GM13977 (cell line): ENCODE measurements at places on chromosomes 1 and 21.

DNA sequence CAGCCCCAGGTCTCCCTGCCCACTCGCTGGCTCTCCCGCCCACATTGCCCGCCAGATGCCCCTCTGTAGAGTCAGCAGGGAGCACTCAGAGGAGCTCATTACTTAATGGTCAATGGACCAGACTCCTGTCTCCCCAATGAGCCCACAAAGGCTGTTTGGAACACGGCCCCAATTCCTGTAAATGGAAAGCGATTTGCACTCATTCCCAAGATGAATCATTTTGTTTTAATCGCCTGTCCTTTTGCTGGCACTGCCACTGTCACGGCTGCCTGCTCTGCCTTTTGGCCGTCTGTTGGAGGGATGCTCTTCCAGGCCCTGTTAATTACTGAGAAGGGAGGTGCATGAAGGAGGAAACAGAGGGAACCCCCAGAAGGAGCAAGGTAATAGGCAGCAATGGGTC lies 44.8 kb upstream of the ATP2B4 start:
- DNase-seq: no peak

DNA sequence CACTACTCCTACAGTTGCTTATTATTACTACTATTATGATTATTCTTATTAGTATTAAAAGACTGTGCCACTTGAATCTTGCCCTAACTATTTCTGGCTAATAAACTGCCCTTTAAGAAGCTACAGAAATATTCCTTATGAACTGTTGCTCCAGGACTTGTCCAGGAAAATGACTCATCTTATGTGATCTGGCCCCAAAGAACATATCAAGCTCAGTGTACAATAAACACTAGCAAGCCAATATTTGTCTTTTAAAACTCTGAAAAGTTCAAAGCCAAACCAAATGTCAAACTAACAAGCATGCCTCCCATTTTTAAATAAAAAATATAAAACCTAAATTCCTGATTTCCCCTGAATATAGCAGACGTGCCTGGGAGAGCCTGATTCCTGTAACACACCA lies 88.7 kb upstream of the SIM2 start:
- DNase-seq: no peak

DNA sequence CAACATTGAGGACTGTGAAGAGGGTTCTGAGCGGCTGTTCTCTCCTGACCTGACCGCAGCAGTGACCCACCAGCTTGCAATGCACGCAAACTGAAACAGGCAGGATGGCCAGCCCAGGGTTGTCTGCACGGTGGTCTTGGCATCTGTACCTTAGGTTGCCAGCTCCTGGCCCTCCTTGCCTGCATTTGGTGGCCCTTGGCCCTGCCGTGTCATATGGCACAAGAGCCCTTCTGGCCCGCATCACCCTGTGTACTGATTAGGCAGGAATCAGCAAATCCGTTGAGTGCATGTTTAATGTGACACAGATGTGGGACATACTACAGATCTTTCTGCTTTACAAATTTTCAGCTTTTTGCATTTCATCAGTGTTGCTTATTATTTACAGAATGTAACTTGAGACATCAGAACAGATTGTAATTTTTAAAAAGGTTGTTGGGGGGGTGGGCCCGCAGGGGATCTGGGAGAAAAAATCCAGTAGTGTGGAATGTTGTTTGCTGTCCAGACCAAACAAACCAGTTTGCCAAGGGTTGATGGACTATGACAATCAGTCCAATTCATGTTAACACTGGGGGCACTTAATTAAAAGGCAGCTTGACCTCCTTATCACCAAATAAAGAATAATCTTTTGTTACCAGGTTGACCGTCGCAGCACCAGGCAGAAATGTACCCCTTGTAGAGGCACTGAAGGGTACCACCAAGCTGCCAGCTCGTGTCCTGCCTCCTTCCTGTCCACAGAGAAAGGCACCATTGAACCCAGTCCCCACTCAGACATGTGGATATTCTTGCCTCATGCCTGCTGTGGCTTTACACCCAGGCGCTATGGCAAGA lies 132.6 kb downstream of the DHRS3 start:
- DNase-seq: no peak

GRCh38 chr1:150464422-150464826 lies 22.8 kb upstream of the TARS2 start:
- DNase-seq: peak; percentile 79

DNA sequence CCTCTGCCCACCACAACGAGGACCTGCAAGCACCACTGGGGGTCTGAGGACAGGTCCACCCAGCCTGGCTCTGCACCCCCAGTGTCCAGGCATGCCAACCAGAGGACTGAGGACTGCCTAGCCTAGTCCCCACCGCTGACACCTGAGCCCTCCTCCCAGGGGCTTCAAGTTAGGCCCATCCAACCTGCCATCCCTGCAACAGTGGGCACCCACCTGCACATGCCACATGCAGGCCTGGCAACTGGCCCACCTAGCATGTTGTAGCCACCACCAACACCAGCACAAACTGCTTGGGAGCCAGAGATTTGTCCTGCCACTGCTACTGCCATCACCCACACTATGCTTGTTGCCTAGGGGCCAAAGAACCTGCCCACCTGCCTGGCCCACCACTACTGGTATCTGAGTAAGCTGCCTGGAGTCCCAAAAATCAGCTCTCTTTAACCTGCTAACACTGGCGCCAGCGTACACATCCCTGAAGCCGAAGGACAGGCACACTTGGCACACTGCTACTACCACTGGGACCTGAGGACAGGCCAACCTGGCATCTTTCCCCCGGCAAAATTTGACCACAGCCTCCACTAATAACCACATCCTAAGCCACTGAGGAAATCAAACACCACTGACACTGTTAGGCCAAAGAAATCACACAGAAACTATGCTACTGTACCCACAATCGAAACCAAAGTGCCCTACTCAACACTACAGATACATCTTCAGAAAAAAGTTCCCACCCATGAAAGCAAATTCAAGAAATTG lies 61.5 kb downstream of the PSMG1 start:
- no peak for DNase-seq

GRCh38 chr1:67688526-67689219 lies 3.7 kb downstream of the GADD45A start:
- DNase-seq: no peak

- DNase-seq: no peak
Measured at GRCh38 chr1:59481881-59482505, 185.1 kb downstream of the FGGY start.

GRCh38 chr1:192516776-192517297 lies 58.7 kb upstream of the RGS1 start:
- DNase-seq: peak; percentile 56

DNA sequence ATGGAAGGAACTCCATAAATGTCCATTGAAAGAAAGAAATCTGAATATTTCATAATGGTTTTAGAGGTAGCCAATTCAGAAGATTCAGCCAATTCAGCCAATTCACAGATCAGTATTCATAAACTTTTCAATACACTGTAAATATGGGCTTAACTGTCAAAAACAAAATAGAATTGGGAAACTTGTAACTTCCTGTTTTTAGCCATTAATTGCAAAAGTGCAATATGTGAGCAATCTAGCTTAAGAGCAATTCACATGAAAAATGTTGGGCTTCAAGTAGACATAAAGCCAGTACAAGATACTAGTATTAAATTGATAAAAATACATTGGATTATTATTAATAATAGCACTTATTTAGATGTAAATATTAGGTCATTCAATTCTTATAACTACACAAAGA lies 27.5 kb upstream of the PLPPR4 start:
- no peak for DNase-seq

DNA sequence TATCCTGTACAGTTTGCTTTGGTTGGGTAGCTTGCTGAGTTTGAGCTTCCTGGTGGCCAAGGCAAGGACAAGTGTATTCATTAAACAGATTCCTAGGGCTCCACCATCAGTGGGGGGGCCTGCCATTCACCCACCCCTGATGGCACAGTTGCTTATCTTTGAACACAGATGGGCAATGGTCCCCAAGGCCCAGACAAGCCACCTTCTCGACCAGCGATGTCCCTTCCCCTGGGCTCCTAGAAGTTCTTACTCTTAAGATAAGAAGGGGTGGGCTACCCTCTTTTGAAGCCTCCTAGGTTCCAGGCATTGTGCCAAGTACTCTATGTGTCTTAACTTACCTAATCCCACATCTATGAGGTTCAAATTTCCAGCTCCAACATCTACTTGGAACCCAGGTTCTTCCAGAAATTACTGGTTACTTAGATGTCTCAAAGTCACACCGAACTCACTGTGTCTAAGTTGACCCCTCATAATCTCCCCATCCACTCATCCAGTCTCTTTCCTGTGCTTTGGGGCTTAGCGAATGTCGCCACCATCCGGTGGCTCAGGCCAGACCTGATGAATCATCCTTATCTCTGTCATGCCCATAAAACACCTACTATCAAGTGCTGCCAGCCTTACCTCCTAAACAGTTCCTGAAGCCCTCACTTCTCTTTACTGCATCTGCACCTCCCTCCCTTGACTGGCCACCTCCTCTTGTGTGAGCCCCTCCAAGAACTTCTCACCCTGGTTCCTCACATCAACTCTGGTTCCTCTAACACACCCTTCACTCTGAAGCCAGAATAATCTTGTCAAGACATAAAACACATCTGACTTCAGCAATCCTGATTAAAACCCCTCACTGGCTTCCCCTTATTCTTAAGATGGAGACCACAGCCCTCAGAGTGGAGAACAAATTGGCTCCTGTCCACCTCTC lies 50.1 kb downstream of the KLHDC7A start:
- no peak for DNase-seq

DNA sequence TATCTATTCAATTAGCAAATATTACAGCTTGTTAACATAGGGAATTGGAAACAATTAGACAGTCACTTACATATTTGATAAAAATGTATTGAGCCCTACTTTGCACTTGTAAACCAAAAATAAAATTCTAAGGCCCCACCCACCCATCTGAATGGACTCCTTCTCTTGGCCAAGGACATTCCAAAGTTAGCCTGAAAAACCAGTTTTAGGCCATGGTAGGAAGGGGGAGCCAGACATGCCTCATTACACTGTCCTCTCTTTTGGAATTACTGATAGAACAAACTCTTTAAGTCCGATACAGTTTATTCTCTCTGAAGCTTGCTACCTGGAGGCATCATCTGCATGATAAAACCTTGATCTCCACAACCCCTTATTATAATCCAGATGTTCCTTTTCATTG lies 28.0 kb upstream of the TSPAN2 start:
- no peak for DNase-seq

GRCh38 chr1:27099135-27099586 lies 55.8 kb downstream of the SLC9A1 start:
- DNase-seq: peak; percentile 64

GRCh38 chr1:100860397-100860991 lies 34.1 kb downstream of the EXTL2 start:
- DNase-seq: no peak

DNA sequence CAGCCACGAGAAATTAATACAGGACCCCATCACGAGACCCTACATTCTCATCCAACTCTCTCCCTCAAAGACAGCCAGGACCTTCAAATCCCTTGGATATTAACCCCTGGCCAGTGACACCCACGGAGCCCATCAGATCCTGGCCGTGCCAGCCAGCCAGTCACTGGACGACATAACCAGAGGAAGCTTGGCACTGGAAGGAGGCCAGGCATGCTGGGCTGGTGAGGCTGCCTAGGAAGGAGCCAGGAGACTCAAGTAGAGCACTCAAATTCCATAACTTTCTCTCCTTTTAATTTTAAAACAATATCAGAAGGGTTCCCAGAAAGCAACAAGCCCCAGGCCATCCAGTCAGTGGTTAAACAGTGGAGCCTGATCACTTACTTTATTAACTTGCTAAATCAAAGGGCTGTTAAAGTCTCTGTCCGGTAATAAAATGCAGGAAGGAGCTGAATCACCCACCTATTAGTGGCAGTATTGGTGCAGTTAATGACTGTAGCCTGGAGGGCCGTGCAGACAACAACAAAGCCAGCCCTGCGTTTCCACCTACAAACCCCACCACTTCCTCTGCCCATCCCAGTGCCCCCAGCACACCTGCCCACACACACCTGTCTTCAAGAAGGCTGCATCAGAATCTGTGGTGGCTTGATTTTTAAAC lies 78.0 kb downstream of the HIVEP3 start:
- no peak for DNase-seq

DNA sequence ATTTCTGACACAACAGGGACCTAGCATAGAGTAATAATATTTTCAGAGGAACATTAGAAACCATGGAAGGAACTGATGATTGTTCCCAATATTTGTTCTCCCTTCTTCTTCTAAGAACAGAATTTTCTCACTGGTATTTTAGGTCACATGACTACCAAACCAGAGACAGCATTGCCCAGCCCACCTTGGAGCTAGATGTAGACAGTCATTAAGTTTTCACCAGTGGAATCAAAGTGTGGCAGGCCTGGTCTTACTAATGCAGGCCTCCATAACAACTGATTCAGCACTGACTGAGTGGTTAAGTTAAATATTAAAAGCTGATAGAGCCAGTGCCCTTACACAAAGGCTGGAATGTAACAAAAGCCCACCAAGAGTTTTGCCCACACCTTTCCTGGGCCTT lies 244.4 kb downstream of the ZNF648 start:
- DNase-seq: no peak

GRCh38 chr1:154264454-154264853 lies 8.0 kb upstream of the HAX1 start:
- no peak for DNase-seq

DNA sequence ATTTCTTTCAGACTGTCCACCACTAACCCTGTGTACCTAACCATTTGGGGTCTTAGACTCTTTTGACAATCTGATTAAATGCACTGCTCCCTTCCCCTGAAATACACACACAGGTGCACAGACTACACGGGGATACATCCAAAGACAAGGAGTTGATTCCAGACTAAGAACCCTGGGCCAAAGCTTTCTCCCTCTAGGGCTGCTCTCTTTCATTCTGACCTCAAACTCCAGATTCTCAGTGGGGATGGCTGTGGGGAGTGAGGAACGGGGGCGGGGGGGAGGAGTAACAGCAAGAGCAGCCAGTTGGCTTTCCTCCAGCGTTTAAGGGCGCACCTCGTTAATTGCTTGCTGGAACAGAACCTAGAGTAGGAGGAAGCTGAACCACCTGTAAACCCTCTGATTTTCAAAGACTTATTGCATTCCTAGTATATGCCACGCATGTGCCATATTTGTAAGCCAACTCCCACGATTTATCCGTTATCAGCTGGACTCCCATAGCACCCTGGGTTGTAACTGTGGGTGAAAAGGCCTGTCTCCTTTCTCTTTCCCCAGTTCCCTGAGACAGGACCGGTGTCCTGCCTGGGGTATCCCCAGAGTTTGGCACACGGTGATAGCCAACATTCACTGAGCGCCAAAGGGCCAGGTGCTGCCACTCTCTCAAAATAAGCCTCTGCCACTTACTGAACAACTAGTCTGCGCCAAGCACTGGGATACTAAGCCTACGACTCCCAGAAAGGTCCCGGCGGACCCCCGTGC lies 920 bp downstream of the MTHFR start:
- DNase-seq: no peak
